Activated CD8-positive, alpha-beta memory T cell treated with anti-CD3 and anti-CD28 coated beads for 1 hour (primary cell): ENCODE measurements at places on chromosomes 4 and X.

DNA sequence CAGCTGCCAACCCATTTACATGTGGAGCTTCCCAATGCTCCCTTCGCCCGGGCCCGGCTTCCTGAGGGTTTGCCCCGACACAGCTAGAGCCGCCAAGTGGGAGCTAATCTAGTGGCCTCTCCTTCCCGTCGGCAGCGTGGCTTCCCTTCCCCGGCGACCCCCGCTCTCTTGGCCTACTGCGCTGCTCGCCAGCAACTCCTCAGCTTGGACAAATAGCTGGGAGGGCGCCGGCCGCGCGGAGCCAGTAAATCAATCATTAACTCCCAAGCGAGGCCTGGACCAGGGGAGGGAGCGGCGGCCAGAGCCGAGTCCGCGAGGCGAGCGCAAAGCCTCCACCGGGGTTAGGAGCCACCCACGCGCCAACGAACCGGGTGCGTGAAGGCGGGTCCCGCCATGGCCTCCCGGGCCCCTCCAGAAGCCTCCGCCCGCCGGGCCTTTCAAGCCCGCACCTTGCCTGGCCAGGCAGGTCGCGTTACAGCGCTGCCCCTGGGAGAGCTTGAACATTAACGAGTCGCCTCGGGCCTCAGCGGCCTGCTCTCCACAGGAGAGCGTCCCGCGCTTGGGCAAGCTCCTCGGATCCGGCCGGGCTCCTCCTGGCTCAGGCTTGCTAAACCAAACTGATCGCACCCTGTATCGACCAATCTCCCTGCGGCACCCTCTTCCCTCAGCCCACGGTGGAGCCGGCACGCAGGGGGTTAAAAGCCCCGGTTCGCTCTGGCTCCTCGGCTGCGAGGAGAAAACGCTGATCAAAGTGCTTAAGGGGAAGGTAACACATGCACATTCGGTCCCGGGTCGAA lies 10.6 kb upstream of the BCOR start:
- DNase-seq: no peak

DNA sequence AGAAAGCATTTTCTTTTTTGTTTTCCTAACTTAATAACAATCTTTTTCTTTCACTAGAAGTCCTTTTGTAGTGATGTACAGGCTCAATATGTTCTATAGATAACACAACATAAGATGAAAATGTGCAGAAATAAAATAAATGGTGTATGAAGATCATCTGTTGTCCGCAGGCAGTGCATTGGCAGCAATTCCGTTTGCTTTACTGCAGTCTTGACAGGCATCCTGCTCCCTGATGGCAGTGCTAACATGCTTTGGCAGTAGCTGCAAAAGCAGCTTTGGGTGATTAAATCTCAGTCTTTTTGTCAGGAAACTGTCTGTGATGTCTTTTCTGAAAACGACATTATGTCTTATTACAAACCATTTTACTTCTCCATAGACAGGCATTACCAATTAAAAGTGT lies 131.4 kb downstream of the TRAM1L1 start:
- DNase-seq: no peak

GRCh38 chr4:140743194-140743931 lies 12.8 kb downstream of the TBC1D9 start:
- no peak for DNase-seq

DNA sequence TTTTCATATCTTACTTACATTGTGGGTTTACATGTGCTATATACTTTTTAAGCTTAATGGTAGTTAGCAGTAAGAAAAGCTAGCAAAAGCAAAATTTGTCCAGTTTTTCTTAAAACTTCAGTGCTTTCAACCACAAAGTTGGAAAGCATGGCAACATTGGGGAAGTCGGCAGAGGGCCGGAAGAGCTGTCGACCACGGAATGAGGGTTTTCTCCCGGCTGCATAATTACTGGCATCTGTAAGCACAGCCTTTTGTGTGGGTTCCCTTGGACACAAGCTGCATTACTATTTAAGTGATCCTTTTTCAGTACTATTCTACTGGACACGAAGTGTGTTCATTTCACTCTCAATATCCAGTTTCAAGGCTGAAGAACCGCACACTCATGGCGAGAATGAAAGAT lies 560.4 kb downstream of the ANKRD50 start:
- no peak for DNase-seq

- no peak for DNase-seq
Observed at GRCh38 chr4:76762137-76763130, 135.5 kb downstream of the SOWAHB start.

DNA sequence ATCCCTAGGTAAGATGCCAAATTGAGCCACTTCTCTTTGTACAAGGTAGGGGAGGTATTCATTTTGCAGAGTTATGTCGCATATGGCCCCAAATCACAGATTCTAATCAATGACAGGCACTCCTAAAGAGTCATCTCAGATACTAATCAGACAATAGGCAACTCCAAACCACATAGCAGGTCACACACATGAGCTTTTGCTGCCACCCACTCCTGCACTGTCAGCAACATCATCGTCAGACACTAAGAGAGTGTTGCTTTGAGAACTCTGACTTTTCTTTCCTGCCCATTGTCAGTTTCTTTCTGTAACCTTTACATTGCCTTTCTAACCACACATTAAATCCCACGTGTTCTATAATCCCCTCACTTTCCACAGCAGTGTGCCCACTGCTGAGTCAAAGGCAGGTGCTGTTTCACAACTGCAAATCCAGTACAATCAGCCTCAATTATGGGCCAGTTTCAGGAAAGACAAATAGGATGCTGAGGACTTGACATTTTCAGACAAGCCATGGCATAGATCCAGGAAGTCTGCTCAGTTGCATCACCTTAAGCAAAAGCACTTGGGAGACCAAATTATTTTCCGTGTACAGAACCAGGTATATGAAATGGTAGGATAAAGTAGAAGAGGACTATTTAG lies 23.5 kb downstream of the TMEM31 start:
- no peak for DNase-seq

DNA sequence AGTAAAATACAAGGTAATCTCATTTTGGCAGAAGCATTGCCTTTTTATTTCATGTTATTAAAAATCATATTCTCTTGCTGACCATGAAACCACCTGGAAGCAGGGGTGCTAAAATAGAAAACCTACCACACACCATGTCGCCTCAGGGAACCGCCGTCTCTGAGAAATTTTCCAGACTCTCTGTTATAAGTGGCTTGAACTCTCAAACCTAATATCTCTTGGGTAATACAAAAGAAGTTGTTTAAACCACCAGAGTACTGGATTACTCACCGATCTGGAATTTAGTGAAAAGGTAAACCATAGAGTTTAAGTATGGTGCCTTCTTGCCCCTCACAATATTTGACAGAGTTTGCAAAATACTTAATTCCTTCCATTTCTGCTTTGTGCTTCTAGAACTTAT lies 27.7 kb downstream of the ENPP6 start:
- DNase-seq: no peak

GRCh38 chr4:67571975-67572374 lies 13.4 kb downstream of the STAP1 start:
- DNase-seq: no peak

DNA sequence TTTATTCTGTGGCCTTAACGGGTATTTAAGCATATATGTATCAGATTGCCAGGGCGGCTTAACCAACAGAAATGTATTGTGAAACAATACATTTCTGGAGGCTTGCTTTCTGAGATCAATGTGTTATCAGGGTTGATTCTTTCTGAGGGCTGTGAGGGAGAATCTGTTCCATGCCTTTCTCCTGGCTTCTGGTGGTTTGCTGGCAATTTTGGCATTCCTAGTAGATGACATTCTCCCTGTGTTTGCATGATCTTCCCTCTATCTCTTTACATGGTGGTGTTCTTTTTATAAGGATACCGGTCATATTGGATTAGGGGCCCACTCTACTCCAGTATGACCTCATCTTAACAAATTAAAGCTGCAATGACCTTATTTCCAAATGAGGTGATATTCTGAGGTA lies 16.9 kb upstream of the CEP135 start:
- DNase-seq: no peak

DNA sequence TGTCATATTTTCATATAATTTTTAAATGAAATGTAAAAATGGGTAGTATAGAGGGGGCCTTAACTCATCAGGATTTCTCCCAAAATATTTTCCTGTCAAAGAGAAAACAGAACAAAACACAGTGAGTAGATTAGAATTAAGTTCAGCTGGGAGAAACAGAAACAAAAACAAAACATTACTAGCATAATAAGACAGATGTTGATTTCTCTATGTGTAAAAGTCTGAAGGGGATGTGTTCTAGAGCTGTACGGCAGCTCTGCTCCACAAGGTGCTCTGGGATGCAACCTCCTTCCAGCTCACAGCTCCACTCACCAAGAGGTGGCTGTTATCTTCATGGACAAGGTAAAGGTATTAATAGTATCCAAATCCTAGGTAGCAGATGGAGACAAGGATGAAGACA lies 72.8 kb downstream of the ARHGEF38 start:
- no peak for DNase-seq

GRCh38 chrX:120561634-120562568 lies 1.1 kb upstream of the CUL4B start:
- DNase-seq: no peak

DNA sequence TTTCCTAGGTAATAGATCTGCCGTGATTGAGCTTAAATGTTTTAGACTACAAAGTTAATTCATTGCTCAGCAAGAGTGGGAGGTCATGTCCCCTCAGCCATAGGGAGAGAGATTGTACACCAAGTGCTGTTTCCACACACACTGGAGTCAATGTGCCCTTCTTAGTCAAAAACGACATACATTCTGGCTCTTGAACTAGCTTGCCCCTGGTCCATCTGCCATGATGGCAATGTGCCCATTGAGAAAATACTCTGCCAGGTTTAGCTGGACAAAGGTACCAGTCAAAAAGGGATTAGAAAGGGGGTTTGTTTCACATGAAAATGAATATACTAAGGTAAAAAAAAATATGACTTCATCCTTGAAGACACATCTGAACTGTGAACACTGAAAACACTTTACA lies 377.1 kb upstream of the ADGRL3 start:
- no peak for DNase-seq

- DNase-seq: no peak
Observed at GRCh38 chr4:109049926-109050325, 252.5 kb downstream of the COL25A1 start.

DNA sequence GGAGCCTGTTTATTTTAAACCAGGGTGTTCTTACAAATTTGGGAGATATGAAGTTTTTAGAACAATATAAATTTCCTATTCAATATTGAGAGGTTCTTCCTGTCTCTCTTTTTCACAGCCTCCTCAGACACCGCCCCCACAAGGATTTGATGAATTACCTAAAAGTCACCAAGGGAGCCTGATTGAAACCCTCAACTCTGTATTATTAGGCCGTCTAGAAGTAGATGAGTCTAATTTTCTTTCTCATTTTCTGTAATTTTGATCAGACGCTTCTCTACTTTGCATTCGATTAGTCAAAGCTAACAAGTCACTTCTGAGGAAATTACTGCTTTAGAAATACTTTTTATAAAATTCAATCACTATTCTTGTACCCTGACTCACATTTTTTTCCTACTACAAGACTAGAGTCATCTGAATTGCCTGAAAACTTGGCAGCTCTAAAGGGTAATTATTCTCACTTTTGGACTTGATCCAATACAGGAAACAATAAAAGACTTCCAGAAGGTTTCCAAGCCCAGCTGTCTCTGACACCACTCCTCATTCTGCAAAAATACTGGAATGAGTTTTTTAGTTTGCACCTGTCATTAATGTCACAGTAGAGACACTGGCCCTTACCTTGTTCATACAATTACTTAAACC lies 111.2 kb downstream of the ELOVL6 start:
- DNase-seq: no peak

- no peak for DNase-seq
Observed at GRCh38 chr4:78584863-78585547, 33.4 kb downstream of the ANXA3 start.

DNA sequence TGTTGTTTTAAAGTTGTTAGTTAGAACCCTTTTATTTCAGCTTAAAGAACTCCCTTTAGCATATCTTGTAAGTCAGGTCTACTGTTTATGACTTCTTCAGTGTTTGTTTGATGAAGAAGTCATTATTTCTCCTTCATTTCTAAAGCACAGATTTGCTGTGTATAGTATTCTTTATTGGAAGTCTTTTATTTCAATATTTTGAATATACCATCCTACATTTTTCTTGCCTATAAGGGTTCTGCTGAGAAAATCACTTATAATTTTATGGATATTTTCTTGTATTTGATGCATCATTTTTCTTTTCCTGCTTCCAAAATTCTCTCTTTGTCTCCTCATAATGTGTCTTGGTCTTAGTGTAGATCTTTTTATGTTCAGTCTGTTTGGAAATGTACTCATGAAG lies 134.5 kb downstream of the CPXCR1 start:
- no peak for DNase-seq

DNA sequence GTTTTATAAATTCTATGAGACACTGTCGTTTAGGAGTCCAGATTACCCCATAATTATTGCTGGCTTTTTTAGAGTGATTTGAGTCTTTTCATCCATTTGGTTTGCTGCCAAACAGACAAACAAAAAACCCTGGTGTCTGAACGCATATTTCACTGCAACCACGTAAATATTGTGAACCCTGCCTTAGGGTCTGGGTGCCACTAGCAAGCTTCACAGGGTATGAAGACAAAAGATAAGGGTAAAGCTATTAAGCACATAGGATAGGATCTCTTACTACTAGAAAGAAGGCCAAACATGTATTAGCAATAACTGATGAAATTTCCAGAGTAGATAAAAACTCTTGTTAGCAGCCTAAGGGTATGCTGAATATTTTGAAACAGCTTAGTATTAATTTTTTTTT lies 143.3 kb downstream of the BANK1 start:
- no peak for DNase-seq

DNA sequence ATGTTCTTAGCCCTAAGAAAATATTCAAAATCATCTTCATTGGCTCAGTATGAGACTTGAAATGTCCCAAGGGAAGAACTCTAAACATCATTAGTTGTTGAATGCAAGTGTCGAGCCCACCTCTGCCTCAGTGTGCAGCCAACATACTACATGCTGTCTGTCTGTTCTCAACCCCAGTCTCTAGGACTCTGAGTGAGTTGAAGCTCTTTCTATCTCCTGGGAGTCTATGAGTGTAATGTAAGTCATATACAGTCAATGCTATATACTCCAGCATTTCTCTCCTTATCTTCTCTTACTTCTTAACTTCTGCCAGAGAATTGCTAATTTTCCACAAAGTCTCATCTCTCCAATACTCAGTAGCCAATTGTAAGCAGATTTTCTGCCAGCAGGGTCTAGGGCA lies 61.3 kb downstream of the SPATA18 start:
- DNase-seq: no peak

DNA sequence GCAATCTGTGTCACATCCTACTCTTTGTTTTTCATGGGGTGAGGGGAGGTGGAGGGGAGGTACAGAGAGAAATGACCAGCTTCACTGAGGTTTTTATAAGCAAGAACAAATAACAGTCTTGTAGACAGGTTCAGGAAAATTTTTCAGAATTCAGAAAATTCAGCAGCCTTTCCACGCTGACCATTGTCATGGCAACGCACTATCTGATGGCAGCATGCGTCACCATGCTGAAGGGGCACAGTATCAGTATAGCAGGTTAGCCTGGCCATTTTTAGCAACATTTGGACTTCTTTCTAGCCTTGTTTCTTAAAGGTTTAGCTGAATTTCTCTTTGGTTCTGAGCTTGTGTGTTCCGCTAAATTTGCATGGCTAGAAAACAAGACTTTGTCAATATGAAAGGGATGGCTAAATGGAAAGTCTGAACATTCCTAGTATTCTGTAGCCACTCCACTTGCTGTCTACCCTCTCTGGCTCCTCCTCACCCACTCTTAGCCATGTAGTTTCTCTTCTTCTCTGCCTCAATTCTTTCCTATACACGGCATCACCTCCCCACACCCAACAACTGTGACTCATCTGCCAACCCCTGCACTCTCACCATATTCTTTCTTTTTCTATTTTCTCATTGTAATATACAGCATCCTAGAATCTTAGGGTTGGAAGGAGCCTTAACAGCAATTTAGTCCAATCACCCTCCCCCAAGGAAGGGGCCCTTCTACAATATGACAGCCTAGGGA lies 42.7 kb upstream of the CITED1 start:
- DNase-seq: no peak
